ENCODE measurements at places on chromosomes 6 and 20. TPM values are rescaled to one million over a fixed set of nuclear protein-coding genes. Genes with fewer than 3 reads are reported as not detected.
A peak's percentile ranks its signal among the peaks of the same experiment; 100 is the strongest.

- H3K4me1 ChIP-seq = peaks cover 29% of the 10 kb centered on the region
- H3K36me3 ChIP-seq = no peaks in the 10 kb centered on the region
- peaks cover 35% of the 10 kb centered on the region for H3K27me3 ChIP-seq
- H3K27ac ChIP-seq = no peak overlapping the region
- DNase-seq = no peak
- no peak overlapping the region for H3K4me3 ChIP-seq
These were observed 26.0 kb downstream of the SLC17A9 start for GRCh38 chr20:62978561-62978943.

Gene EPPIN
- not detected for total RNA-seq

DNA sequence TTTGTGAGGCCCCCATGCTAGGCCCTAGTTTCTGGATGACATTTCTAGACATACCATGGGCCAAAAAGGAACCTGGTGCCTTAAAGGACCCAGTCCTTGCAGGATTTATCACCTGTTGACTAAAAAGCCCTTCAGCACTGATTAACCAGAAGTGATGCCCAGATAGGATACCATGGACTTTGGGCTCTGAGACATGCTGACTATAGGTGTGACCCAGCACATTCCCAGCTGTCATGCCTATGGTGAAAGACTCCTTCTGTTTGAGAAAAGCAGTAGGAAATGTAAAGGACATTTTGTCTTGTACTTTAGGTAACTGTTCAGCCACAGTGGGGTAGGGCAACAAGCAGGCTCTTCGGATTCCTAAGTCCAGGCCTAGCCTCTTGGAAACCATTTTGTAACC is 724.2 kb downstream of the CD109 start:
- H3K27me3 ChIP-seq = no peaks in the 10 kb centered on the region
- H3K36me3 ChIP-seq = no peaks in the 10 kb centered on the region
- H3K27ac ChIP-seq = no peak overlapping the region
- DNase-seq = no peak

Gene CDSN
- not detected for total RNA-seq

Gene CST7
- 174 TPM for total RNA-seq

Gene SOX18
- total RNA-seq = 0.46 TPM

Gene SLPI
- total RNA-seq = not detected

GRCh38 chr20:2794202-2794748 is 6.2 kb downstream of the CPXM1 start:
- peaks cover 6% of the 10 kb centered on the region for H3K4me1 ChIP-seq
- DNase-seq = no peak
- peaks cover 2% of the 10 kb centered on the region for H3K36me3 ChIP-seq
- H3K27me3 ChIP-seq = peaks cover 38% of the 10 kb centered on the region
- no peak overlapping the region for H3K4me3 ChIP-seq

Gene PPP1R14C
- total RNA-seq = 1.8 TPM

GRCh38 chr6:79684876-79685275 is 53.7 kb downstream of the SH3BGRL2 start:
- no peak overlapping the region for H3K4me3 ChIP-seq
- no peak for DNase-seq
- no peaks in the 10 kb centered on the region for H3K27me3 ChIP-seq
- no peaks in the 10 kb centered on the region for H3K4me1 ChIP-seq

- peak; percentile 12 for DNase-seq
- no peaks in the 10 kb centered on the region for H3K36me3 ChIP-seq
- peaks cover 70% of the 10 kb centered on the region for H3K27me3 ChIP-seq
- no peak overlapping the region for H3K4me3 ChIP-seq
These were observed 7.9 kb upstream of the COL12A1 start for GRCh38 chr6:75213732-75214131.

GRCh38 chr20:39421571-39422105 is 459.5 kb downstream of the DHX35 start:
- H3K4me1 ChIP-seq = no peaks in the 10 kb centered on the region
- DNase-seq = no peak
- H3K36me3 ChIP-seq = no peaks in the 10 kb centered on the region
- H3K27ac ChIP-seq = no peak overlapping the region

Gene DYNLT2
- total RNA-seq = 1.7 TPM

Gene RING1
- 30.1 TPM for total RNA-seq

DNA sequence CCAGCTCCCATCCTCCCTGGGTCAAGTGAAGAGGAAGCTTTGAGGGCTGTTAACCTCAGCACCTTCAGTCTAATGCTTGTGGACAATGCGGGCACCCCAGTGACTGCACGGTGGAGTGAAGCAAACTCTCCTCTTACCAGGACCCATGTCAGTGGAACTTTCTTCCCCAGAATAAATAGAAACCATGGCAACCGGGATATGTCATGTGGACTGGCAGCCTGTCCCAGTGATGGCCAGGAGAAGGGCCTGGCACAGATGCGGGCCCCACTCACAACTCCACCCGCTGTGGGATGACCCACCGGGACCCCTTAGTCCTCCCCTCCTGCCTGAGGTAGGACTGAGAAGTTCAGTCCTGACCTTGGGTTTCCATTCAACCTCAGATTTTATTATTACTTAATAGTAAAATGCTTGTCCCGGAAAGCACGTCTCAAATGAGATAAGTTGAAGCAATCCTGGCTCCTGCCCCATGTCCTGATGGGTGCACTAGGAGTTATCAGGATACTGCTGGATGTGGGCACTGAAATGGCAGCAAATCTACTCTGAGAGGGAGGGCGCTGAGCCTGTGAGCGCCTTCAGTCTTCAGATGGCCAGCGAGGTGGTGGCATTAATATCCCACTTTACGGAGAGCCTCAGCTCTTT is 23.5 kb downstream of the TOX2 start:
- H3K27ac ChIP-seq = no peak overlapping the region
- no peaks in the 10 kb centered on the region for H3K36me3 ChIP-seq
- H3K27me3 ChIP-seq = peaks cover 34% of the 10 kb centered on the region
- H3K4me3 ChIP-seq = no peak overlapping the region

GRCh38 chr6:43776799-43777776 is 7.1 kb downstream of the VEGFA start:
- H3K4me1 ChIP-seq = peaks cover 39% of the 10 kb centered on the region
- H3K27ac ChIP-seq = no peak overlapping the region

DNA sequence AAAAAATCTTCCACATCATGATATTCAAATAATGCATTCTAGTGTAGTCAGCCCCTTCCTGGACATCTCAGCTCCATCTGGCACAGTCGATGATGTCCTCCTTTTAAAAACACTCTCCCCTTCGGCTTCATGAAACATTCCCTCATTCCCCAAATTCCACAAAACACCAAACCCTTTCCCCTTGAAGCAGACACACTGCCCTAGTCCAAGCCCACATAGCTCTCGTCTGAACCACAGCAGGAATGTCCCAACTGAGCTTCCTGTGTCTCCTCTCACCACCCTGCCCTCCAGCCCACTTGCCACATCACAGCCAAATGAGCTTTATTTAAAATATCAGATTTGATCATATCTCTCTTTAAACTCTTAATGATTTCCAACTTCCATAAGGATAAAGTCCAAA is 106.4 kb upstream of the CARMIL1 start:
- H3K4me1 ChIP-seq = peaks cover 64% of the 10 kb centered on the region
- no peak overlapping the region for H3K27ac ChIP-seq
- DNase-seq = no peak
- no peaks in the 10 kb centered on the region for H3K36me3 ChIP-seq
- no peak overlapping the region for H3K4me3 ChIP-seq

GRCh38 chr6:106083618-106084017 is 2.5 kb upstream of the PRDM1 start:
- peaks cover 1% of the 10 kb centered on the region for H3K36me3 ChIP-seq
- peak overlapping the region; percentile 91 for H3K4me3 ChIP-seq
- peak overlapping the region; percentile 93 for H3K27ac ChIP-seq
- no peak for DNase-seq

DNA sequence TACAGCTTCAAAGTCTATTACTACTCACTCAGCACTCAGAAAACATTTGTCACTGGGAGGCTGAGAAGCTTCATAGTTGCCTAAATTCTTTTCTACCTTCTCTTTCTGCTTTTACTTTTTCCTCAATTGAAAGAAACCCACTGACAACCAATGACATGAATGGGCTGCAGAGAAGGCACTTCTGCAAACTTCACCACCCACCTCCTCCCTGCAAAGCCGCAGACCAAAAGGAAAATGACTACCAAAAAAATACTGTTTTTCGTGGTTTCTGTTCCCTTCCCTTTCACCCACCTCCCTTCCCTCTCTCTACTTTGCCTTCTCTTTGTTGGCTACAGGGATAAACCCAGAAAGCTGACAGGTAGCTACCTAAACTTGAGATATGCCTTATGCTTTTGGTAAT is 3.2 kb downstream of the GNAS-AS1 start:
- no peak overlapping the region for H3K27ac ChIP-seq
- peaks cover 46% of the 10 kb centered on the region for H3K4me1 ChIP-seq
- H3K36me3 ChIP-seq = no peaks in the 10 kb centered on the region
- no peak overlapping the region for H3K4me3 ChIP-seq
- no peak for DNase-seq
- peaks cover 74% of the 10 kb centered on the region for H3K27me3 ChIP-seq

GRCh38 chr6:49506569-49507111 is 6.9 kb downstream of the GLYATL3 start:
- no peak overlapping the region for H3K4me3 ChIP-seq
- no peaks in the 10 kb centered on the region for H3K4me1 ChIP-seq
- no peaks in the 10 kb centered on the region for H3K36me3 ChIP-seq
- H3K27ac ChIP-seq = no peak overlapping the region
- no peak for DNase-seq

Gene HLA-DRA
- 9.2 TPM for total RNA-seq

Gene AK9
- 6.4 TPM for total RNA-seq

Gene PRDM13
- not detected for total RNA-seq

Gene ABHD16B
- 0.22 TPM for total RNA-seq

GRCh38 chr6:134436281-134436815 is 118.4 kb upstream of the SGK1 start:
- no peaks in the 10 kb centered on the region for H3K27me3 ChIP-seq
- peak; percentile 88 for DNase-seq
- H3K4me1 ChIP-seq = peaks cover 38% of the 10 kb centered on the region
- peak overlapping the region; percentile 94 for H3K27ac ChIP-seq
- no peaks in the 10 kb centered on the region for H3K36me3 ChIP-seq

Gene PKIB
- total RNA-seq = 0.79 TPM

Gene NANP
- total RNA-seq = 4.3 TPM

GRCh38 chr20:50848341-50848808 is 53.5 kb downstream of the BCAS4 start:
- H3K27me3 ChIP-seq = no peaks in the 10 kb centered on the region
- no peak overlapping the region for H3K27ac ChIP-seq
- H3K4me3 ChIP-seq = no peak overlapping the region
- H3K4me1 ChIP-seq = peaks cover 21% of the 10 kb centered on the region

- no peak for DNase-seq
- H3K36me3 ChIP-seq = peaks cover 2% of the 10 kb centered on the region
- peaks cover 12% of the 10 kb centered on the region for H3K4me1 ChIP-seq
- H3K27me3 ChIP-seq = peaks cover 78% of the 10 kb centered on the region
These were observed at the start of gene TBX18 for GRCh38 chr6:84764332-84765049. TBX18 (minus strand) TSS chr6:84764598; CDS start chr6:84764181, 417 bp downstream.

Gene GCNT2
- total RNA-seq = 3.1 TPM

- H3K4me1 ChIP-seq = no peaks in the 10 kb centered on the region
- DNase-seq = no peak
- peaks cover 8% of the 10 kb centered on the region for H3K36me3 ChIP-seq
- H3K27me3 ChIP-seq = peaks cover 34% of the 10 kb centered on the region
- H3K27ac ChIP-seq = no peak overlapping the region
These were observed 24.0 kb downstream of the SLC13A3 start for GRCh38 chr20:46627234-46627633.

- H3K4me1 ChIP-seq = no peaks in the 10 kb centered on the region
- DNase-seq = no peak
- H3K27ac ChIP-seq = peak overlapping the region; percentile 20
- no peaks in the 10 kb centered on the region for H3K36me3 ChIP-seq
- H3K27me3 ChIP-seq = peaks cover 8% of the 10 kb centered on the region
These were observed 34.7 kb downstream of the AAR2 start for GRCh38 chr20:36270744-36271638.

Gene DEFB132
- total RNA-seq = not detected

Gene RAD21L1
- total RNA-seq = 1.2 TPM

Gene COL11A2
- total RNA-seq = 3.2 TPM

Gene HSPA1L
- 2.9 TPM for total RNA-seq

GRCh38 chr20:59318201-59318790 is 17.9 kb downstream of the EDN3 start:
- no peaks in the 10 kb centered on the region for H3K27me3 ChIP-seq
- no peak overlapping the region for H3K4me3 ChIP-seq
- H3K27ac ChIP-seq = no peak overlapping the region
- no peaks in the 10 kb centered on the region for H3K36me3 ChIP-seq
- H3K4me1 ChIP-seq = no peaks in the 10 kb centered on the region

- no peaks in the 10 kb centered on the region for H3K27me3 ChIP-seq
- H3K36me3 ChIP-seq = no peaks in the 10 kb centered on the region
- H3K4me3 ChIP-seq = no peak overlapping the region
- H3K27ac ChIP-seq = no peak overlapping the region
- no peaks in the 10 kb centered on the region for H3K4me1 ChIP-seq
These were observed 555.8 kb downstream of the PKHD1 start for GRCh38 chr6:51531623-51532022.

DNA sequence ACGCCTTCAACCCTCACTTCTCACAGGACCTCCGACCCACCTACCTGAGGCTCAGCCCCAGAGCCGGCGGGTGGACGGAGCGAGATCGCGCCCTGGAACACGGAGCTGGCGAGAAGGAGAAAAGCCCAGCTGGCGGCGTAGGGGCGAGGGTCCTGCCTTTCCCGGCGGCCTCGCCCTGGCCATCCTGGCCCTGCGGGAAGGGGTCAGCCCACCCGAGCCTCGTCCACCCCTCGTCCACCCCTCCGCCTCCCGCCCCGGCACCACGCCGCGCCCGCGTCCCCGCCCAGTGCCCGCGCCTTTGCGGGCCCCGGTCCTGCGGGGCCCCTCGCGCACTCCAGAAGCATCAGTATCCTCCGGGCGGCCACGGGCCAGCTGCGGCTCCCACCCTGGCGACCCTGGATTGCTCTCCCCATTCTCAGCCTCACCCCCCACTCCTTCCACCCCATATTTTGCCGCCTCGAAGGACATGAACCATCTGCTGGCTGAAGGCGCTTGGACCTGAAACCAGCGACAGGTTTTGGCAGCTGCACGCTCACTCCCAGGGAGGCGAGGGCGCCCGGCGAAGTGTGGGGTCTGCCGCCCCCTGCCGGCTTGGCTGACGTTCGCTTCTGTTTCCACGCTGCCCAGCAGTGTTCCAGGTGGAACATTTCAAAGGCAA is 65.1 kb downstream of the PLG start:
- H3K27ac ChIP-seq = no peak overlapping the region
- H3K4me3 ChIP-seq = peak overlapping the region; percentile 80
- no peaks in the 10 kb centered on the region for H3K4me1 ChIP-seq
- no peaks in the 10 kb centered on the region for H3K36me3 ChIP-seq
- peak; percentile 63 for DNase-seq
- H3K27me3 ChIP-seq = peaks cover 19% of the 10 kb centered on the region

GRCh38 chr6:168575346-168576098 is 134.5 kb downstream of the SMOC2 start:
- no peak overlapping the region for H3K27ac ChIP-seq
- H3K27me3 ChIP-seq = no peaks in the 10 kb centered on the region
- no peak overlapping the region for H3K4me3 ChIP-seq
- no peak for DNase-seq

GRCh38 chr6:111805511-111806164 is 67.6 kb downstream of the FYN start:
- H3K4me3 ChIP-seq = peak overlapping the region; percentile 63
- H3K27me3 ChIP-seq = no peaks in the 10 kb centered on the region
- peaks cover 100% of the 10 kb centered on the region for H3K4me1 ChIP-seq
- H3K36me3 ChIP-seq = peaks cover 27% of the 10 kb centered on the region
- peak overlapping the region; percentile 83 for H3K27ac ChIP-seq
- DNase-seq = peak; percentile 80
